HL-60 (cell line): ENCODE measurements at places on chromosomes 16 and 17.
A peak's percentile ranks its signal among the peaks of the same experiment; 100 is the strongest.

DNA sequence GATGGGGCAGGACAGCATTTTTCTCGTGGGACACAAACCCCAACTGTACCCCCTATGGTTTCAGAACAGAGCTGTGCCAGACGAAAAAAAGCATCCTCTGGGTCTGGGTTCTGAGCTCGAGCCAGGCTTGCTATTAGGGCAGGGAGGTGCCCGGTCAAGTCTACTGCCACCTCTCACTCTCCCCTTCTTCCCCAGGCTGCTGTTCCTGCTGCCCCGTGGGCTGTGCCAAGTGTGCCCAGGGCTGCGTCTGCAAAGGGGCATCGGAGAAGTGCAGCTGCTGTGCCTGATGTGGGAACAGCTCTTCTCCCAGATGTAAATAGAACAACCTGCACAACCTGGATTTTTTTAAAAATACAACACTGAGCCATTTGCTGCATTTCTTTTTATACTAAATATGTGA is 1.1 kb downstream of the MT1E start:
- no peak for DNase-seq

DNA sequence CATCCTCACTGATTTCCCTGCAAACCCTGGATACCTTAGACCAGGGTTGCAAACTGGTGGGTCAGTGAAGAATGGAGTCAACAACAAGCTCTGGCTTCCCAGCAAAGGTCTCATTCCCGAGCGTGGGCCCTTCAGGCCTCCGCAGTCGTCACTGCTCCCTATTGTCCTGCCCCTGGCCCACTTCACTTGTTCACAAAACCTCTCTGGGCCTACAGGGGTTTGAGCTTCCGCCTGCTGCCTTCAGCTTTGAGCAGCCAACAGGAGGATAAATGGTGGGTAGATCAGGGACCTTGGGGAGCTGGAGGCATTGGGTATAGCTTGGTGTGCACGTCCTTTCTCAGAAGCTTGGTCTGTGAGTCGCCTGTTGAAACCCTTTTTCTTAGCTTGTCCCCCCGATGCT is 148.8 kb downstream of the KATNIP start:
- no peak for DNase-seq

- peak; percentile 66 for DNase-seq
These were observed 18.6 kb downstream of the GRIN2C start for GRCh38 chr17:74840989-74841666.

DNA sequence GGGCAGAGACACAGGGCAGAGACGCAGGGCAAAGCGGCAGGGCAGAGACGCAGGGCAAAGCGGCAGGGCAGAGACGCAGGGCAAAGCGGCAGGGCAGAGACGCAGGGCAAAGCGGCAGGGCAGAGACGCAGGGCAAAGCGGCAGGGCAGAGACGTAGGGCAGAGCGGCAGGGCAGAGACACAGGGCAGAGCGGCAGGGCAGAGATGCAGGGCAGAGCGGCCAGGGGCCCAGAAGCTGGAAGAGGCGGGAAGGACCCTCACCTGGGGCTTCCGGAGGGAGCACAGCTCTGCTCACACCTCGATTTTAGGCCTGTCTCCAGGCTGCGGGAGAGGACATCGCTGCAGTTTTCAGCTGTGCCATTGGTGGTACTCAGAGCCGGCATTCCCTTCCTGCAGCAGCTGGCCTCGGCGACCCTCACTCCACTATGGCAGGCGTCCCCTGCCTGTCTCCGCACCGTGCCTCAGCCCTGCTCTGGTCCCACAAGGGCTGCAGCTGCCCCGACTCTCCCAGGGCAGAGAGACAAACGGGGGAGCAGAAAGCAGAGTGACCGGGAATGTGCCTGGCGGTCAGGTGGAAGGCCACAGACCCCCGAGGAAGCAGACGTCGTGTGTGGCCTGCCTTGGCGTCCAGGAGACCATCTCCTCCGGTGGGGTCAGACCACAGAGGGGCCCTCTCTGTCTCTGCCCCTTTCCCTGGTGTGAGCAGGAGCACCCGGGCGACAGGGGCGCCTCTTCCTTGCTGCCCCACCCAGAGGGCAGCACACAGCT is 29.9 kb downstream of the SOX8 start:
- no peak for DNase-seq

DNA sequence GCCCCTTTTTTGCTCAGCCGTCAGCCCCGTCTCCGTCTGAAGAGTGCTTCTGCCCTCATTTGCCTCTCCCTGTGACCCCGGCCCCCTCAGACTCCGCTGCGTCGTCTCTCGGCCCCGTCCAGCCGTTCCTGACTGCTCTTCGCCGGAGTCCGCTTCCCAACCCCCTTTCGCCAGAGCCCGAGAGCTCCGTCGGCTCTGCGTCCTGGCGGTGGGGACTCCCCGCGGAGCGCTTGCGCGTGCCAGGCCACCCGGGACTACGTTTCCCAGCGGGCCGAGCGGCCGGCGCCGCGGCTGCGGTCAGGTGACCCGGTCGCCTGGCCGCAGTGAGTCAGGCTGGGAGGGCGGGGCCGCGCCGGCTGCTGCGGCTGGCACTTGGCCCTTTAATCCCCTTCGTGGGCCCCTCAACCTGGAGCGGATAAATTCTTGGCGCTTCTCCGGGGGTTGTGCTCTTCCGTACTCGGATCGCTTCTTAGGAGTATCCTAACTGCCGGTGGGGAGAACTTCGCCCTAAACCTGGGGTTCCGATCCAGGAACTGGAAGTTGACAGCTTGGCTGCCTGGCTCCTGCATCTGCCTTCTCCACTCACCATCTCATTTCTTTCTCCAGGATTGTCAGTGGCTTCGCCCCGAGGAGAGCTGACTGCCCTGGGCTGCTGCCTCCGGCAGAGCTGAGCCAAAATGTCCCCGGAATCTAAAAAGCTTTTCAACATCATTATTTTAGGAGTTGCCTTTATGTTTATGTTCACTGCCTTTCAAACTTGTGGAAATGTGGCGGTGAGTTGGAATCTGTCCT is at the start of gene MFSD11:
Gene MFSD11 (plus strand): TSS at position 444 of the 792 bp plus-strand sequence. CDS start 234 bp downstream, at position 678.
- DNase-seq = peak; percentile 91

GRCh38 chr16:27169511-27170071 is 33.7 kb upstream of the KDM8 start:
- no peak for DNase-seq

- DNase-seq = no peak
These were observed 45.0 kb upstream of the ARHGAP44 start for GRCh38 chr17:12744298-12744697.

DNA sequence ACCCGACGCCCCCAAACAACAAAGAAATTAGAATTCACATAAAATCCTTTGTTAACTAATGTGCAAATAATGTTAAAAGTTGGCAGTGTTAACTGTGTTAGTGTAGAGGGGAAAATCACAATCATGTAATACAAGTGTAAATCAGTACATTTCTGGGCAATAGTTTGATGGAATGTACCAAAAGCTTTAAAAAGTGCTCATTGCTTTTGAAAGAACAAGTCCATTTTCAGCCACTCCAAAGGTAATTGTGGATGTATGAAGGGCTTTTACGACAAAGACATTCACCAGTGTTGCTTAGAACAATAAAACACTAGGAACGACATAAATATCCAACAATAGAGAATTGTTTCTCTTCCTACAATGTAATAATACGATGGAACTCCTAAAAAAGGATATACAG is 9.1 kb downstream of the GLOD4 start:
- no peak for DNase-seq

GRCh38 chr17:15321556-15322251 is 19.7 kb downstream of the TEKT3 start:
- no peak for DNase-seq

DNA sequence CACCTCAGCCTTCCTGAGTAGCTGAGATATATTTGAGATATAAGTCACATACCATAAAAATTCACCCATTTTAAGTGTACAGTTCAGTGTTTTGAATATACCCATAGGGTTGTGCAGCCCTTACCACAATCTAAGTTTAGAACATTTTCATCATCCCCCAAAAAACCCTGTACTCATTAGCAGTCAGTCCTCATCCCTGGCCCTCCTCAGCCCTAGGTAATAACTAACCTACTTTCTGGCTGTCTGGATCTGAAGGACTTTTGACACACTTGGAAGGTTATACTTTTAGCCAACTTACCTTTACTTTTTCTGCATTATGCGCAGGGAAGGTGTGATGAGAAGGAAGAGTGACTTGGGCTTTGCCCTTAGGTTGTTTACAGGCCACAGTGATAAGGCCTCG is 4.0 kb upstream of the PLEKHG4 start:
- no peak for DNase-seq

DNA sequence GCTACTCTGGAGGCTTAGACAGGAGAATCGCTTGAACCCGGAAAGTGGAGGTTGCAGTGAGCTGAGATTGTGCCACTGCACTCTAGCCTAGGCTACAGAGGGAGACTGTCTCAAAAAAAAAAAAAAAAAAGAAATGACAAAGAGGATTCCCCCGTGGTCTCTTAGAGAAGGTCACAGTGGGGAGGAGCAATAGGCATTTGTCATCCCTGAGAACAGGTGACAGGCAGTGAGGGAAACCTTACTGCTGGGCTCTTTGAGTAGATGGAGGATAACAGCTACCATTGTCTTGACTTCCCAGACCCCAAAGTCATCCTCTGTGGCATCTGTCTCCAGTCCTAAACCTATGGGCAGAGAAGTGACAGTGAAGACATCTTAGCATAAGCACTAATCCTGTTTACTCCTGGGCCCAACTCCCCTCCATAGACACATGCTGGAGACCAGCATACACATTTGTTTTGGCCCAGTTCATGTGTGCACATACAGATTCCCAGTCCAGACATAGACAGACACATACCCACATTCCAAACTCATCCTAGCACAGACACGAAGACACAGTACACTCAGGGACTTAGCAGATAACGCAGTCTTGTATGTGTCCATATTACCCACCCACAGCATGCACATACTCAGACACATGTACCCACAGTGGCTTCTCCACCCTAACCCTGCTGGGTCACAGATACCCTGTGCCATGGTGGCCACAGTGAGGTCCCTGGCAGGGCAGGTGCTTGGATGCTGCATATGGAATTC is 2.7 kb downstream of the ESRP2 start:
- no peak for DNase-seq

DNA sequence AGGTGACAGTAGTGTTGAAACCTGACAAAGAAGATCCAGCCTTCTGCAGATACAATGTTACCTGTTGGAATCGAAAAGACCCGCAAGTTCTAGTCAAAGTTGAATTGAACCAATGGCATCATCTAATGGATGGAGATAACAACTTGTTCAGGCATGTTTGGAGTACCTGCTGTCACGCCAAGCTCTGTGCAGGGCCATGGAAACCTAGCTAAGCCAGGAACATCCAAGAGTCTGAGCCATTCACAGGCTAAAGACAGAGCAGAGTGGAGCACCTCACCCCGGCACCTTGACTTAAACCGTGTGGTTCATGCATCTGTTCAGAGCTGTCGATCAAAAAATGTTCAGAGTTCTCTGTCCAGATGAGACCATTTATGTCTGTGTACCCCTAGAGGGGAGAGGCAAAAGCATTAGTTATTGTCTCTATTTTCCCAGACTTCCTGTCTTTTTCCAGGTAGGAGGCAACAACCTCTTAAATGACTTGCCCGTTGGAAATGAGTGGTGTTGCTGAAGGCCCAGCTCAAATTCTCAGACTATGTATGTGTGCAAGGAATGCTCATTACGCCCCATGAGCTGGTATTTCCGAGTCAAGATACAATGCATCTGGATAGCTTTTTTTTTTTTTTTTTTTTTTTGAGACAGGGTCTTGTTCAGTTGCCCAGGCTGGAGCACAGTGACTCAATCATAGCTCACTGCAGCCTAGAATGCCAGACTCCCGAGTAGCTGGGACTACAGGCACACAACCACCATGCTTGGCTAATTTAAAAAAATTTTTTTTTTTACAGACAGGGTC is 44.9 kb upstream of the XYLT1 start:
- no peak for DNase-seq

- DNase-seq = no peak
These were observed 13.2 kb upstream of the HEATR6 start for GRCh38 chr17:60091908-60092331.

DNA sequence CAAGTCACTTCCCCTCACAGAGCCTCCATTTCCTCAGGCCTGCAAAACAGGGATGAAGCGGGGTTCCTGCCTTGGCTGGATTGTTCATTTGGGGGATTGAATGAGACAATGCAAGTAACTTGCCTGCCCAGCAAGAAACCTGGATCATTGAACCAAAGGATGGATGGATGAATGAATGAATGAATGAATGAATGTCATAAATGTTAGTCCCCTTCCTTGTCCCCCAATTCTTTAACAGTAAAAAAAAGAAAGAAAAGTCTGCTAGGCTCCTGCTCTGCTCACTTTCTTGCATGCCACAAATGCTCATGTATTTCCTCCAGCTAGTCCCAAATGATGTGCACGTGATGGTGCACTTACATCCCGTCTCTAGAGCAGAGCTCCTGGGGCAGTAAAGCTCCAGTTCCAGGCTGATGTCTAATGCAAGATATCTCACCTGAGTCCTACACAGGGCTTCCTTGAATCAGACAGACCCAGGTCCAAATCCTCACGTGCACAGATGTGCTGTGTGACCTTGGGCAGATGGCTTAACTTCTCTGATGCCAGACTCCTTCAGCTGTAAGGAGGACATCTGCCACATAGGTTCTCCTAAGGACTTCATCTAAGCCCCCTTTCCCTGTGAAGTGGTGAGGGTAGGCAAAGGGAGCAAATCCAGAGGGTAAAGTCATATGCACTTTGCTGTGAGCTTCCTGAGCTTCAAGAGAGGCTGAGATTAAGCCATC is 45.5 kb downstream of the C16orf82 start:
- DNase-seq = no peak

DNA sequence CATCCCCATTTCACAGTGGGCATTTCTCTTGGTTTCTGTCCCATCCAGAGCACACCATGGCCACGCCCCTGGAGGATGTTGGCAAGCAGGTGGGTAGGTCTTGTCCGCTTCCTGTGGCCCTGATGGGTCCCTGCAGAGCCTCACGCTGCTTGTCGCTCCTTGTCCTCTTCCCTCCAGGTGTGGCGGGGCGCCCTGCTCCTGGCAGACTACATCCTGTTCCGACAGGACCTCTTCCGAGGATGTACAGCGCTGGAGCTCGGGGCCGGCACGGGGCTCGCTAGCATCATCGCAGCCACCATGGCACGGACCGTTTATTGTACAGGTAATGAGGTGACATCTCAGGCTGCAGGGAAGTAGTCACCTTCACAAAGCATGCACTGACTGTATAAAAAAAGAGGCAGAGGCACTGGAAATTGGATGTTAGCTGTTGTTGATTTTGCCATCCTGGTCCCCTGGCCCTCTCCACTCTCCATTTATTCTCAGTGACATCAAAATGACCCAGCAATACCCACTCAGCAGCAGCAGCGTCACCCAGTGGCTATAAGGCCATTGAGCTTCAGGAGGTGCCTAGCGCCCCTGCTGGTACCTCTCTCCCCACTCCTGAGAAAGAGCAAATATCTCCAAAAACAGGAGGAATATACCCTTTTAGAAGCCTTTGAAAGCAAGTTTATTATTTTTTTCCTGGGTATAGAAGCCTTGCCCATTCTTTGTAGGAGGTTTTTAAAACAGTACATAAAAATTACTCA is 13.7 kb downstream of the METTL22 start:
- DNase-seq = no peak

GRCh38 chr16:69404275-69404805 is 18.5 kb upstream of the TERF2 start:
- DNase-seq = no peak

- no peak for DNase-seq
These were observed 43.3 kb upstream of the ULK2 start for GRCh38 chr17:19911033-19911432.

DNA sequence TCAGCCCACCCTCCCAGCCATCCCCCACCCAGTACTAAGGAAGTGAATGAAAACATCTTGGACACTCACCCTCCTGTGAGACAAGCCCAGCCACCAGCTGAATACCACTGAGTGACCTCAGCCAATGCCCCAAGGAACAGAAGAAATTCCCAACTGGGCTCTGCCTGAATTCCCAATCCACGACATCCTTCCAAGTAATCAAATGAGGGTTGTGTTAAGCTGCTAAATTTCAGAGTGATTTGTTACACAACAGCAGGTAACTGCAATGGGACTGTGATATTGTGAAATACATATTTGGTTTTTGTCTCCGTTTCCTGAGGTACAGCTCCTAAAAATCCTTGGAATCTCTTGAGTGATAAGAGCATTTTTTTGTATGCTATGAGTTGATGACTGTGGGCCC is 578.7 kb upstream of the CDH11 start:
- no peak for DNase-seq
